NCI-H2081 treated with DMSO at 0.1 percent for 48 hours (cell line): ENCODE measurements at places on chromosomes 7 and 10.

- DNase-seq, result no peak
Measured at GRCh38 chr7:34739651-34740300, 81.8 kb downstream of the NPSR1 start.

- DNase-seq, result no peak
Measured at GRCh38 chr7:8190119-8190895, 71.7 kb downstream of the ICA1 start.

DNA sequence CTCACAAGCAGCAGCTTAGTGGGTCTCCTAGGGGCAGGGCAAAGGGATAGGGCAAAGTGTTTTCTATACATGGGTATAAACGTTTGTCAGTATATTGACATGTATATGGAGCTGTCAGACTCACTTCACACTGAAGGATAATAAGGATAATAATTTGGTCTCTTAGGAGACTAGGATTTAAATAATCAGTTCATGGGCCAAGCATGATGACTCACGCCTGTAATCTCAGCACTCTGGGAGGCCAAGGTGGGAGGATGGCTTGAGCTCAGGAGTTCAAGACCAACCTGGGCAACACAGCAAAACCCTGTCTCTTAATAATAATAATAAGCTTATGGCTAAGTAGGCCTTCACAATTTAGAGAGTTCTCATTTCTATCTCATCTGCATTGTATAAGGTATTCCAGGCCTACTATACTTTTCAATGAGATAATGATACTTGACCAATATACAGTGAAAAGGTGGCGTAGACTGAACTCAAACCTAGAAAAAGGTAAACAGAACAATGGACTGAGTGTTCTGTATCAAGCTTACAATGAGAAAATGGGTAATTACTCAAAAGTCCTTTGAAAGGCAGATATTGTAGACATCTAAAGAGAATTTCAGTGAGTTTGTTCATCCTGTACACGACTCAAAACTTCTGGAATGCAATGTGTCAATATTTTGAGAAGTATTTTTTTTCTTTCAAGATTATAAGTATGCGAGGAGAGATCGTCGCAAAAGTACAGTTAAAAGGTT is 7.0 kb downstream of the GSAP start:
- DNase-seq, result no peak

DNA sequence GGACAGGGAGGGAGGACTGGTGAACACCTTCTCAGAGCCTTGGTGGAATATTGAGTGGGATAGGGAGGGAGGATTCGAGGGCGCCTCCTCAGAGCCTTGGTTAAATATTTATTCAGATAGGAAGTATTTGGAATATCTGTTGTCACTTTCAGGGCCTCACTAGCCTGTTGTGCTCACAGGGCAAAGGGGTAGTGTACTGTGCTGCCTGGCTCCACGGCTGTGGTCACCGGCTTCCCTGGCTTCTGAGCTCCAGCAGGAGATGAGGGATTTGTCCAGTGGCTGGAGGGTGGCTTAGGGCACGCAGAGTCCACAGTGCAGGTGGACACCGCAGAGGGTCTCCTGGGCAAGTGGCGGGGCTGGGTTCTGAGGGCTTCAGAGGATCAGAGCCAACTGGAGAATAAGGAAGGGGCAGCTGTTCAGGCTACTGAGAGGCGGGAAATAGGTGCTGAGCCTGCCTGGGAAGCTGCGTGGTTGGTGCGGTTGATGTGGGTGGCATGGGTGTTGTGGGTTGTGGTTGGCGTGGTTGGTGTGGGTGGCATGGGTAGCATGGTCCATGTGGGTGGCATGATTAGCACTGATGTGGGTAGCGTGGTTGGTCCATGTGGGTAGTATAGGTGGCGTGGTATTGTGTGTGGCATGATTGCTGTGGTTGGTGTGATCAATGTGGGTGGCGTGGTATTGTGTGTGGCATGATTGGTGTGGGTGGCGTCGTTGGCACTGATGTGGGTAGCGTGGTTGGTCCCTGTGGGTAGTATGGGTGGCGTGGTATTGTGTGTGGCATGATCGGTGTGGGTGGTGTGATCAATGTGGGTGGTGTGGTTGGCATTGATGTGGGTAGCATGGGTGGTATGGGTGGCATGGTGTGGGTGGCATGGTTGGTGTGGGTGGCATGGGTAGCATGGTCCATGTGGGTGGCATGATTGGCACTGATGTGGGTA is 16.7 kb downstream of the INPP5A start:
- no peak for DNase-seq

GRCh38 chr10:133356549-133357284 is 1.1 kb downstream of the FUOM start:
- no peak for DNase-seq

DNA sequence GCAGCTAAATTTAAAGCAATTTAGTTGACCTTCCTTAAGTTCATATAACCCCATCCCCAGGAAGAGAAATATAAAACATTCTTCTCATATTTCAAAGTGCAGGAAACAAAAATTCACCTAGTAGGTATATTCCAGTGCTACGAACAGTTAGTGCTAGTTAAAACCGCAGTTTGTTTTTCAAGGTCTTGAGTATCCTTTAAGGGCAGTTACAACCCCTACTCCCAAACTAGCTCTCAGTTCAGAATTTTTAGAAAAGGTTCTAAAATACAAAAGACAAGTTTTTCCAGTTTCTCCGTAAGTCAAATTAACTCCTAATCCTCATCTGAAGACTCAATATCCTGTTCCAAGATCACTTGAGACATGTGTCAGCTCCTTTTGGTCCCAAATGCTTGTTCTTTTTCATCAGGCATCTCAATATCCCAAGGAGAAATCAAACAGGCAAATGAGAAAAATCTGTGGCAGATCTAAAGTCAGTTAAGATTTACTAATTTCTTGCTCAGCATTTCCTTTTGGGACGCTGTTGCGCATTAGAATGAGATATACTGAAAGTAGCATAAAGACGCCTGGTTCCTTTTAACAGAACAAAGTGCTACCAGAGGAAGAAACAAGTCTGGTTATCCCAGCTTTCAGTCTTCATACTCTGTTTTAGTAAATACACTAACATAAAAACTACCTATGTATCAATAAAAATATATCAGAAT is 51.8 kb downstream of the ARHGAP12 start:
- DNase-seq, result no peak

GRCh38 chr10:112213098-112213823 is 29.7 kb upstream of the GPAM start:
- DNase-seq, result no peak

GRCh38 chr7:107201795-107202450 is 33.1 kb downstream of the HBP1 start:
- DNase-seq, result peak; percentile 82

DNA sequence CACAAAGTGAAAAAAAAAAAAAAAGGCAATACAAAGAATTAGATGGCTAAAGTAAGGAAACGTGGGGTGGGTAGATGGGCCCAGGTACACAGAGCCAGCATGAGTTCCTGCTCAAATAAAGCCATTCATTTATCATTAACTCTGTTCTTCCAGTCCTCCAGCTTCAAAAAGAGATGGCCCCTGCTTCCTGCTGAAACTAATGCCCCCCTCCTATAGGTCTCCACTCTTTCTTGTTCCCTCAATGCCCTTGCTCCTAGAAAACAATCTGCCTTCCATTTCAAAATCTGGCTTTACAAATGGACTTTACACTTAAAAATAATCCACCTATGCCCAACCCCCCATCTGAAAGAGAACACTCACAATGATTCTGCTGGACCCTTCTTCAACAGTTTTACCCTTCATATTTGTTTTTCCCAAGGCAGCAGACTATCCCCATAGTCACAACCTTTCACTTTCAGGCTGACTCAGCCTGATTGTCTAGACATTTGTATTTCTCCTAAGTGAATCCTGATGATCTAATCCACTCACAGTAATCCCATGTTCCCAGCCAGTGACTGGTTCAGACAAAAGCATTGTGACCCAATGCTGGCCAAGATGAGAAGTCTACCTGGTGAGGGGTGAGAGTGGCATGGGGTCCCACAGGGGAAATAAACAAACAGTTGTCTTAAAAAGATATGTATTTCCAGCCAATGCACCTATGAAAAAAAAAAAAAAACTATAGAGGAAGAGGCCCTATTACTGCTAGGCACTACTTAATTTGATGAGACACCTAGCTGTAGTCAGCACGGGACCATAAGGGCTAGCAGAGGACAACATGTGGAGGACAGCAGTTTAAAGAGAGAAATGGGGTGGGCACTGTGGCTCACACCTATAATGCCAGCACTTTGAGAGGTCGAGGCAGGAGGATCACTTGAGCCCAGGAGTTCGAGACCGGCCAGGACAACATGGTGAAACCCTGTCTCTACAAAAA is 74.6 kb upstream of the GRID1 start:
- no peak for DNase-seq

DNA sequence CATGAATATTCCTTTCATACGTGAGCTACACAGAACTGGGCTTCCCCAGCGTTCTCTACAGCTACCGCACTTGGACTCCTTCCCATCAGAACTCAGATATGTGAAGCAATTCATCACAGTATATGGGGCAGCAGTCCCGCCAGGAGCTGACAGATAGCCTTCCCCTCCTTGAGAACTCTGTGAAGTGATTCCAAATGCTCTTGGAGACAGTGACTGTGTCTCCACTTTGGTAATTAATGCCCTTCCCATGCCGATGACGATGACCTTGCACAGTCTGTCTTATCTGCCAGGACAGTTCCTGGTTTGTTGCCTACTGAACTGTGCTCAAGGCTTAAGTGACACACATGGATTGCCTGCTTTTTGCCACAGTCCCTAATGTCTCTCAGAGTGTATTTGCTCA is 75.0 kb upstream of the AFAP1L2 start:
- DNase-seq, result no peak

GRCh38 chr7:909358-910329 is 33.3 kb downstream of the GET4 start:
- no peak for DNase-seq

DNA sequence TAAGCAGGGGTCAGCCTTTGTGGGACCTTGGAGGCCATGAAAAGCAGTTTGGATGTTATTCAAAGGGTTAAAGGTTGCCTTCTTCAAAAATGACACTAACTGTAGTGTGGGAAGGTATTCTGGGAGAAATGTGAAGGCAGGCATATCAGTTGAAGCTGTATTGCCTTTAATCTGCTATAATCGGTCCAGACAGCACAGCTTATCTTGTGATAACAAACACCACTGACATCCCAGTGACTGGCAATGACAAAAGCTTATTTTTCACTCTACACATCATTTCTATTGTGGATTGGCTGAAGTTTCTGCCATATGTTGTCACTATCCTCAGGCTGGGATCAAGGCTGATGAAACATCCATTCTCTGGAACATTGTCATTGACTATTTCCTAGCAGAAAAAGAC is 1149.2 kb downstream of the GRM8 start:
- DNase-seq, result no peak

DNA sequence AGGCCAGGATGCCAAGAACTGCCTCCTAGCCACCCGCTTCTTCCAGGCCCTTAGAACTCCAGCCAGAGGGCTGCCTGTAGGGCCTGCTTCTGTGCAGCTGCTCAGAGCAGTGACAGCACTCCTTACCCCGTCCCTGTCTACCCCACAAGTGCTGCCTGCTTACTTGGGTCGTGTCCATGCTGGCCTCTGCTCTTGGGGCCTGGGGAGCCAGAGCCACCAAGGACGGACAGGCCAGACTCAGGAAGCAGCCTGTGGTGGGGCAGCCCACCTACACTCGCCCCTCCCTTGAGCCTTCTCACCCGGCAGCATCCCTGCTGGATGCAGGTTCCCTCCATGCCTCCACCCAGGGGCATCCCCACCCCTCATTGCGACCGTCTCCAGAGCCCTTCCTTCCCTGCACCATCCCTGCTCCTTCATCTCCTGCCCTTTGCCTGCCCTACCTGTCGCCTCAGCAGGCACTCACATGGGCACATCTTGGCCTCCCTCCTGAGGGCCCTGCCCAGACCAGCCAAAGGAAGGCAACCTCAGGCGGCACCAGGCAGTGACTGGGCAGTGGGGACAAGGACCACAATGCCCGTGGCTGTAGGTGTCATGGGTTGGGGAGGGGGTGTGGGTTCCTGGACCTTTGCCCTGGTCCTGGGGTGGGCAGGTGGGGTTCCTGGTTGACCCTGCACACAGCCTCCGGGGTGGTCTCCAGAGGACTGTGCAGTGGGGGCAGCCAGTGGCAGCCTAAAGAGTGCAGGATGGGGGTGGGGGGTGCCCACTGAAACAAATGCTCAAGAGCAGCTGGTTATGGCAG is 78.0 kb upstream of the TNS3 start:
- no peak for DNase-seq

DNA sequence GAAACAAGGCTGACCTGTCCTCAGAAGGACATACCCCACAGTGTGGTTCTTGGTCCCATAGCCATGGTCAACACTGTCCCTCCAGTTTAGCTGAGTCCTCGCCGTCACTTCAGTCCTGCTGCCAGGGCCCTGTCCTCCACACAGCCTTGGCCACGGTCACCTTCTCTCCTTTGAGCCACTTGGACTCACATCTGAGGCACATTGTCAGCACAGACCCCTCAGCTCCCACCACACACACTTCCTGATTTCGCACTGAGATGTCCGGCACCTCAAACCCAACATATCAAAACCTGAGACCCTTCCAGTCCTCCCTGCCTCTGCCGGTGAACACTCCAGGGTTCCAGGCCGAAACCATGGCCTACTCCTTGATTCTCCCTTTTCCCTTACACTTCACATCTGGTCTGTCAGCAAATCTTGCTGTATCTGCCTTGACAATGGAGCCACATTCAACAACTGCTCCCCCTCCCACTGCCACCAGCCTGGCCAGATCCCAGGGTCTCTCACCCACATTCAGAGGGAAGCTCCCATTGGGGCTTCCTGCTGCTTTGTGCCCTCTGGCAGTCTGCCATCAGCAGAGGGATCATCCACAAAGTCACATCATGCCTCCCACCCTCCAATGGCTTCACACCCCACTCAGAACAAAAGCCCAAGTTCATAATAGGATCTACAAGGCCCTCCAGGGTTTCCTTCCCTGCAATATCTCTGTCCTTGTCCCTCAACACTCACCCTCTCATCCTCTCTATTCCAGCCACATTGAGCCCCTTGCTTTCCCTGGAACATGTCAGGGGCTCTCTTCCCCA is 219.6 kb upstream of the SHH start:
- no peak for DNase-seq

DNA sequence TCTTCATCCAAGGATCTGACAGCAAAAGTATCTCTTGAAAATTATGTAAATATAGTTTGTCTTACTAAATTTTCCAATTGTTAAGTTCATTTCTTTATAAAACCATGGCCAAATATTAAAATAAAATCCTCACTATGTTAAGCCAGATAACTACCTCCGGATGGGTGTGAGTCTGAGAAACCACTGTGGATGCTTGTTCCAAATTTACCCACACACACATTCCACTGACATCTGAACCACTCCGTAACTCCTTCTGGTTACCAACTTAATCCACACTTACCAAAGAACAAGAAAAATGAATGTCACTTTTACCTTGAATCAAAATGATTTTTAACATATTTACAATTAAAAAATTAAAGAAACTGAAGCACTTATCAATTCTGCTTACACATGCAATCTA is 19.7 kb downstream of the CYTH3 start:
- no peak for DNase-seq

- DNase-seq, result no peak
Measured at GRCh38 chr7:75613351-75613750, 121.2 kb downstream of the SPDYE5 start.

DNA sequence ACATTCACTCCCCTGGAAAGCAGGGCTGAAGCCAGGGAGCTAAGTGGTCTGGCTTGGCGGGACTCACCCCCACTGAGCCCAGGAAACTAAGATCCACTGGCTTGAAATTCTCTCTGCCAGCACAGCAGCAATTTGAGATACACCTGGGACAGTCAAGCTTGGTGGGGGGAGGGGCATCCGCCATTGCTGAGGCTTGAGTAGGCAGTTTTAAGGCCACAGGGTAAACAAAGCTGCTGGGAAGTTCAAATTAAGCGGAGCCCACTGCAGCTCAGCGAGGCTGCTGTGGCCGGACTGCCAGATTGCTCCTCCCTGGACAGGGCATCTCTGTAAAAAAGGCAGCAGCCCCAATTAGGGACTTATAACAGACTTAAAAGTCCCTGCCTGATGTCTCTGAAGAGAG is 108.2 kb upstream of the FAM13C start:
- DNase-seq, result no peak
